Neural progenitor cell (in vitro differentiated cells): ENCODE measurements at places on chromosomes 6 and 20. TPM values are rescaled to one million over a fixed set of nuclear protein-coding genes. Genes with fewer than 3 reads are reported as not detected.

- H3K36me3 ChIP-seq: no peaks in the 10 kb centered on the region
- no peak overlapping the region for H3K27ac ChIP-seq
- H3K27me3 ChIP-seq: peaks cover 100% of the 10 kb centered on the region
- peaks cover 36% of the 10 kb centered on the region for H3K4me1 ChIP-seq
- H3K4me3 ChIP-seq: peak overlapping the region; percentile 58
Observed at GRCh38 chr6:6008648-6009421, 2.1 kb upstream of the NRN1 start.

The MOXD1 gene
- total RNA-seq: 2.3 and 4.8 TPM in 2 replicates

DNA sequence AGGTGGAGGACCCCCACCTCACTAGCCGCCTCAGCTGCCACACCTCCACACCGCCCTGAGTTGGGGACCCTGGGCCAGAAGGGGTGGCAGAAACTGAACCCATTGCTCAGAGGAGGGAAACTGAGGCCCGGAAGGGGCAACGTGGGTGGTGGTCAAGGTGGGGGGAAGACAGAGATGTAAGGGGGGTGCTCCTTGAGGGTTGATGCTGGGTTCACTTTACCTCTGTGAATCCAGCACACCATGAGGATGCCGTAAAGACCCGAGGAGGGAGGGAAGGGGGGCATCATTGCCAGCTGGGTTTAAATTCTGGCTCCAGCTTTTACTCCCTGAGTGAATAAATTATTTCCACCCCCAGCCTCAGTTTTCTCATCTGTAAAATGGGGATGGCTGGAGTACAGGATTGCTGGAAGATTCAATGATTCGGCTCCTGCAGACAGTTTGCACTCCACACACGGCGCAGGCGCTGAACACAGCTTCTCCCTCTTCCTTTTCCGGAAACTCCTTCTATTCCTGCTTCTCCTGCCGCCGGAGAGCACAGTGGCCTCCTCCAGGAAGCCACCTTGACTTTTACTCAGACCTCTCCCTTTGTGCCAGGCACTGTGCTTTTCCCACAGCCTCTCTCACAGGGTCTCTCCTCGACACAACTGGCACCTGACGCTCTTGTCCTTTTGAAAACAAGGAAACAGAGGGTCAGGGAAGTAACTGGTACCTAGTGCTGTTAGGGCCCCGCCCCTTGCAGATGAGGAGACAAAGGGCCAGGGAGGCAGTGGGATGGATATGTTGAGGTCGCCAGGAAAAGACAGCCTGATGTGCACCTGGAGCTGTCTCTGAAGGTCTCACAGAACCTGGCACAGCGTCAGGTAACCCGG is 59.4 kb downstream of the UBE2V1 start:
- no peaks in the 10 kb centered on the region for H3K27me3 ChIP-seq
- peaks cover 7% of the 10 kb centered on the region for H3K4me1 ChIP-seq
- H3K36me3 ChIP-seq: no peaks in the 10 kb centered on the region
- H3K4me3 ChIP-seq: no peak overlapping the region
- DNase-seq: no peak
- no peak overlapping the region for H3K27ac ChIP-seq

GRCh38 chr6:38150681-38151296 is 331.3 kb downstream of the ZFAND3 start:
- no peaks in the 10 kb centered on the region for H3K27me3 ChIP-seq
- H3K4me1 ChIP-seq: peaks cover 48% of the 10 kb centered on the region
- no peak for DNase-seq
- H3K27ac ChIP-seq: no peak overlapping the region

GRCh38 chr20:36975099-36975818 is 23.8 kb upstream of the SAMHD1 start:
- H3K27me3 ChIP-seq: no peaks in the 10 kb centered on the region
- H3K36me3 ChIP-seq: no peaks in the 10 kb centered on the region
- no peak overlapping the region for H3K4me3 ChIP-seq
- H3K4me1 ChIP-seq: peaks cover 4% of the 10 kb centered on the region

GRCh38 chr20:22999756-23000155 is 35.4 kb upstream of the SSTR4 start:
- H3K27me3 ChIP-seq: no peaks in the 10 kb centered on the region
- no peaks in the 10 kb centered on the region for H3K4me1 ChIP-seq
- DNase-seq: no peak
- no peak overlapping the region for H3K4me3 ChIP-seq

DNA sequence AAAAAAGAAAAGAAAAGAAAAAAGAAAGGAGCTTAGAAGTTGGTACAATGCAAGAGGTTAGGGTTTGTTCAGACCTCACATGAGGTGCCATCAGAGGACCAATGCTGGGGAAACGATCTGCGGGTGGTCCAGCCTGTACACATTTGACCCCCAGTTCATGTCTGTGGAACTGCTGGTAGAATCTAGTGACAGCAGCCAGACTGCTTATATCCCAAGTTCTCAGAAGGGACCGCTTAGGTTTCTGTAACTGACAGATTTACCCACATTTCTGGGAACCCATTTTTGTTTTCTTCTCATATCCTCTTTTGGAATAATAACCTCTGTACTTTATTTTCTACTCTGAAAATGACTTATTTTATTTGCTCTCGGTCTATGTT is 4.7 kb downstream of the PPP1R18 start:
- DNase-seq: no peak
- H3K36me3 ChIP-seq: no peaks in the 10 kb centered on the region
- H3K27ac ChIP-seq: no peak overlapping the region
- H3K4me1 ChIP-seq: peaks cover 60% of the 10 kb centered on the region
- no peak overlapping the region for H3K4me3 ChIP-seq

The CEP162 gene
- total RNA-seq: 22.0 and 28.8 TPM in 2 replicates

- H3K4me3 ChIP-seq: no peak overlapping the region
- H3K4me1 ChIP-seq: no peaks in the 10 kb centered on the region
- H3K27ac ChIP-seq: no peak overlapping the region
- no peaks in the 10 kb centered on the region for H3K36me3 ChIP-seq
Observed at GRCh38 chr6:4518506-4518905, 257.7 kb upstream of the CDYL start.

DNA sequence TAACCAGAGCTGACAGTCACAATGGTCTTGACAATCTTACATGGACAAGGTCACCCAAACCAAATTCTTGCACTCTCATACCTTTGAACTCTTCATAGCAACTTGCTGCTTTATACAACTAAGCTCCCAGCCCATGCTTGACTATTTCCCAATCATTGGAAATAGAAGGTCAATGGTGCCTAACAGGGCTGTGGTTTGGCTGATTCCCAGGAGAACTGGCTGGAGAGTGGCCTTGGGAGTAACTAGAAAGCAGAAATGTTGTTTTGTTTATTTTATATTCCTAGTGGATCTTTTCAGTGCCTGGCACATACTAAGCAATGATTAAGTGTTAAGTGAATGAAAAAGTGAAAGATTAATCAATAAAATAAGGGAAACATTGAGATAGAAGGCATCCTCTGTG is 3.0 kb downstream of the SPINT4 start:
- H3K36me3 ChIP-seq: no peaks in the 10 kb centered on the region
- DNase-seq: no peak
- H3K4me1 ChIP-seq: no peaks in the 10 kb centered on the region

DNA sequence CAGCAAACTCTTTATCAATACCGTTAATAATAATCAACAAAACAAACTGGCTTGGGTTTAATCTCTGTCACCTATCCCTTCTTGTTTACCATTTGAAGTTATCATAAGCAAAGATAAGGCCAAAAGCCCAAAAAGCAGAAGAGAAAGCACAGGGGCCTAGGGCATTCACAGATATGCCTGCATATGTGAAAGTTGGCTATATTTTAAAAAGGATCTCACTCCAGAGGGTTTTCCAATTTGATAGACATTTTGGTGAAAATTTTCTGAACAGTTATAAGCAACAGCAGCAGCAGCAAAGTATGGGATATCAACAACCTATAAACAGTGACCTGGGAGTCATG is 101.1 kb downstream of the ATXN1 start:
- peaks cover 12% of the 10 kb centered on the region for H3K4me1 ChIP-seq
- no peaks in the 10 kb centered on the region for H3K36me3 ChIP-seq
- H3K27me3 ChIP-seq: no peaks in the 10 kb centered on the region
- no peak overlapping the region for H3K4me3 ChIP-seq
- DNase-seq: no peak
- no peak overlapping the region for H3K27ac ChIP-seq

The MUC21 gene
- not detected in 2 replicates for total RNA-seq
